RPMI7951 (cell line): ENCODE measurements at places on chromosomes 1 and 21. TPM values are rescaled to one million over a fixed set of nuclear protein-coding genes. Genes with fewer than 3 reads are reported as not detected.

Gene OR13G1
- total RNA-seq = not detected in 2 replicates

Gene SLAMF9
- 0.60 and 0.88 TPM in 2 replicates for total RNA-seq

Gene CRNN
- not detected in 2 replicates for total RNA-seq

Gene KIAA1614
- 1.6 and 1.7 TPM in 2 replicates for total RNA-seq

Gene CDCP2
- not detected in 2 replicates for total RNA-seq

Gene RAB25
- total RNA-seq = not detected in 2 replicates

Gene PKLR
- total RNA-seq = not detected in 2 replicates

Gene LAMB3
- 20.2 and 22.5 TPM in 2 replicates for total RNA-seq

Gene MXRA8
- total RNA-seq = 4.0 and 4.1 TPM in 2 replicates

Gene KPRP
- not detected in 2 replicates for total RNA-seq

Gene NES
- 24.2 and 39.1 TPM in 2 replicates for total RNA-seq

Gene WNT3A
- not detected in 2 replicates for total RNA-seq

Gene GBP6
- total RNA-seq = not detected in 2 replicates

Gene BCL2L15
- total RNA-seq = not detected in 2 replicates

Gene CD1C
- not detected in 2 replicates for total RNA-seq

Gene ANGPTL7
- total RNA-seq = not detected in 2 replicates

Gene ATP5PB
- total RNA-seq = 707 and 736 TPM in 2 replicates

Gene TSSK3
- 0.12 and 0.39 TPM in 2 replicates for total RNA-seq
